ENCODE measurements at places on chromosomes 13 and 19. TPM values are rescaled to one million over a fixed set of nuclear protein-coding genes. Genes with fewer than 3 reads are reported as not detected.
A peak's percentile ranks its signal among the peaks of the same experiment; 100 is the strongest.

The BLVRB gene
- 77.2 TPM for total RNA-seq

The PEAK3 gene
- total RNA-seq, result not detected

The CDC16 gene
- total RNA-seq, result 81.3 TPM

The F10 gene
- total RNA-seq, result 2.7 TPM

The ZNF283 gene
- total RNA-seq, result 29.9 TPM

The FCER2 gene
- not detected for total RNA-seq

The KLF1 gene
- not detected for total RNA-seq

The SULT2B1 gene
- not detected for total RNA-seq

The HTR2A gene
- total RNA-seq, result 6.0 TPM

The SELENOV gene
- not detected for total RNA-seq

The SLC25A23 gene
- total RNA-seq, result 27.7 TPM

The VSTM1 gene
- not detected for total RNA-seq

The PSMC4 gene
- total RNA-seq, result 85.2 TPM

The ARHGAP45 gene
- total RNA-seq, result 0.18 TPM

The FGF9 gene
- 0.18 TPM for total RNA-seq

The ADGRE3 gene
- total RNA-seq, result not detected

DNA sequence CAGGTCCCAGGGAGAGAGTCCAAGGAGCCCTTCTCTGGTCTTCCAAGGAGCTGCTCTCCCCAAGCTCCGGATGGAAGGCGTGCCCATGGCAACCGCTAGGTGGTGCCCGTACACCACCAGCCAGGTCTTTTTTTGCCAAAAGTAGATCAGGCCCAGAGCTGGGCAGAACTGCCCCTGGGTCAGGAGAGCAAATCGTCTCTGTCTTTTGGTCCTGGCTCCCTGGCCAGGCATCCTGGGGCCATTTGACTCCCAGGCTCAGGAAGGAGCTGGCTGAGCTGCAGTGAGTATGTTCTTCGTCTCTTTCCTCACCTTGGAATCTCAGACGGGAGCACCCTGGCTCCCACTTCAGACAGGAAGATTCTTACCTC is 24.6 kb upstream of the BCL3 start:
- peak; percentile 87 for DNase-seq

DNA sequence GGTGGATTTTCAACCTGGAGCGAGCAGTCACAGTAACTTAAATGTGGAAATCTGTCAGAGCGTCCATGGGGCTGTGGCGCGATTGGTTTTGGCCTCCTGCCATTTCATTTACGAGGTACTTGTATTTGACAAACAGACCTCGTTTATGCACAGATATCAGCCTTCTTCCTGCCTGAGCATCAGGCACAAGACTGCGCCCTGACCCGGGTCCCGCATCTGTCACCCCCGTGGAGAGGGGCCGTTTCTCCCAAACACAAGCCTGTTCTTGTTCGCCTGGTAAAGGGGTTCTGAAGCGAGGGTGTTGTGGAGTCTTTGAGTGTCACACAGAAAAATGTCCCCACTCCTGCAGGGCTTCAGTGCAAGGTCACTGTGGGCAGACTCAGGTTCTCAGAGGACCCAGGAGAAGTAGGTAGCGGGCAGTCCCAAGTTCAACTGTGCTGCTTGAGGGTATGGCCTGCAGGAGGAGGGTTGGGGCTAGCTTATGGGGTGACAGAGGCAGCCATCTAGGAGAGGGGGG is 202.3 kb downstream of the URI1 start:
- DNase-seq, result no peak

GRCh38 chr13:60572003-60572798 is 175.2 kb downstream of the TDRD3 start:
- peak; percentile 63 for DNase-seq

GRCh38 chr13:23268441-23268840 is 87.7 kb downstream of the SGCG start:
- no peak for DNase-seq

DNA sequence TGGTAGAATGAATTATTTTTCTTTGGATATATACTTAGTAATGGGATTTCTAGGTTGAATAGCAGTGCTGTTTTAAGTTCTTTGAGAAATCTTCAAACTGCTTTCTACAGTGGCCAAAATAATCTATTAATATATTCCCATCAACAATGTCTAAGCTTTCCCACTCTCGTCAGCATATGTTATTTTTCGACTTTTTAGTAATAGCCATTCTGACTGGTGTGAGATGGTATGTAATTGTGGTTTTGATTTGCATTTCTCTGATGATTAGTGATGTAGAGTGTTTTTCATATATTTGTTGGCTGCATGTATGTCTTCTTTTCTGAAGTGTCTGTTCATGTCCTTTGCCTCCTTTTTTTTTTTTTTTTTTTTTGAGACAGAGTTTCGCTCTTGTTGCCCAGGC is 90.2 kb upstream of the CSNK1A1L start:
- no peak for DNase-seq

GRCh38 chr19:4064496-4065260 is 2.0 kb downstream of the ZBTB7A start:
- no peak for DNase-seq

- DNase-seq, result peak; percentile 10
These were observed 54.5 kb downstream of the RAB20 start for GRCh38 chr13:110506859-110507566.

GRCh38 chr19:52190487-52191293 is 838 bp downstream of the PPP2R1A start:
- peak; percentile 43 for DNase-seq

- no peak for DNase-seq
These were observed 15.6 kb downstream of the KDM4B start for GRCh38 chr19:4984438-4984990.

DNA sequence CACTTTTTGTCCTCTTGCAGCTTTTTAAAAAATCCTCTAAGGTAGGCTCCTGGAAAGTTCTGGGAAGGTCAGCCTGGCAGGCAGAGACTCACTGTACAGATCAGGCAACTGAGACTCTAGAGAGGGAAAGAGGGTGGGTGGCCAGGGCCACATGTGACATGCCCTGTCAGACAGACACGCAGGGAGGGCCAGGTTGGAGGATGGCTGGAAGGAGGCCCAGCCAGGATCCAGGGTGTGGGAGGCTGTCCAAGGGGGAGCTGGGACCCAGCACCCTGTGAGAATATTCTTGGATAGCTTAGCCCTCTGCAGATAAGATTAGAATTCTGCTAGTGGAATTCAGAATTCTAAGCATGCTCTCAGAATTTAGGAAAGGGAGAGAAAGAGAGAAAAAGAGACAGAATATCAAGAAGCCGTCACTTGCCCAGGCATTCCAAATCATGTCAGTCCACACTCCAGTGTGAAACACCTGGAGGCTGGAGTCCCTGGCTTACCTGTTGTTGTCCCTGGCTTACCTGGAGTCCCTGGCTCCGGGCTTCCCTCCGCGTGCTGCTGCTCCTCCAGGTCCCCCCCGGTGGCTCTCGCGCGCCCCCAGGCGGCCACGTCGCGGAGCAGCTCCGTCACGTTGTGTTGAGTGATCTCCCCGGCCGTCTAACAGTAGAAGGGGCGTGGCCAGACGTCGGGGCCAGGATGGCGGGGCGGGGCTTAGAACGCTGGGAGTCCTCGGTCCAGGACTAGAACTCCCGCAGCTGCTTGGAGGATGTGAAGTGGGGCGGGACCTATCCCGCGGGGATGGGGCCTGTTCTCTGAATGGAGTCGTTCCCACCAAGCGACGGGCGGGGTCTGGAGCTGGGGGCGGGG is 2.8 kb upstream of the TNNI3 start:
- DNase-seq, result peak; percentile 83

- no peak for DNase-seq
These were observed 1193.7 kb downstream of the EFNB2 start for GRCh38 chr13:105341758-105342157.

DNA sequence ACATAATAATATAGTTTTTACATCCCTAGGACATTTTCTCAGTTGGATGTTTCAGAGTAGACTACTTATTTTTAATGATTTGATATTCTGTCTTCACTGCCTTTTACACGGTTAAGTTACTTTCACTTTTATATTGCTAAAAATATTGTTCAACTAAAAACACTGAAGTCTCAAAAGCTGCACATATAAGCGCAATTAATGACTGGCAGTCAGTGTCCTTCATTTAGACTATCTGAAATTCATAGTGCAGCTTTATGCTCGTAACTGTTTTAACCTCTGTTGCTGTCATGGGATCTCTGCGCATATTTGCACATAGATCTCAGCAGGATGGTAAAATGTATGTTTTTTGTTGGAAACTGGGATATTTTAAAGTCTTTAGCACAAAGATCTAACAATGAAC is 864.3 kb downstream of the SLITRK6 start:
- DNase-seq, result no peak

DNA sequence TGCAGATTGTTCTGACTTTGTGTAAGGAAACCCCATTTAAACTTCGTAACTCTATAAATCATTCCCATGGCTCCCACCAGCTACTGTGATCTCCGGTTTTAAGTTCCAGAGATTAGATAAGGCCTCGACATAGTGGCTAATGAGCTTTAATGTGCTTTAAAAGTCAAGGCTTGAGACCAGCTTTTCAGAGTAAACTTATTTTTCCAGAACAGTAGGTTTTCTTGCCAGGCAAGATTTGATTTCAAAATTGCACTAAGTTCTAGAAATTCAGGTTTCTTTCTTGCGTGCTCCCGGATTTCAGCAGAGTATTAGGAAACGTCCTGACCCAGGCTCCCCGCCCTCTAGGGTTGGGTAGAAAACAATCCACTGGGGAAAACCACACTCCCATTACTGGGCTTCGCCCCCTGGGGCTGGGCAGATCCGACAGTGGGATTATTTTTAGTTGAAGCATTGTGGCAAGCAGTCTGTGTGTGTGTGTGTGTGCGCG is 43.3 kb downstream of the CRYL1 start:
- peak; percentile 16 for DNase-seq

DNA sequence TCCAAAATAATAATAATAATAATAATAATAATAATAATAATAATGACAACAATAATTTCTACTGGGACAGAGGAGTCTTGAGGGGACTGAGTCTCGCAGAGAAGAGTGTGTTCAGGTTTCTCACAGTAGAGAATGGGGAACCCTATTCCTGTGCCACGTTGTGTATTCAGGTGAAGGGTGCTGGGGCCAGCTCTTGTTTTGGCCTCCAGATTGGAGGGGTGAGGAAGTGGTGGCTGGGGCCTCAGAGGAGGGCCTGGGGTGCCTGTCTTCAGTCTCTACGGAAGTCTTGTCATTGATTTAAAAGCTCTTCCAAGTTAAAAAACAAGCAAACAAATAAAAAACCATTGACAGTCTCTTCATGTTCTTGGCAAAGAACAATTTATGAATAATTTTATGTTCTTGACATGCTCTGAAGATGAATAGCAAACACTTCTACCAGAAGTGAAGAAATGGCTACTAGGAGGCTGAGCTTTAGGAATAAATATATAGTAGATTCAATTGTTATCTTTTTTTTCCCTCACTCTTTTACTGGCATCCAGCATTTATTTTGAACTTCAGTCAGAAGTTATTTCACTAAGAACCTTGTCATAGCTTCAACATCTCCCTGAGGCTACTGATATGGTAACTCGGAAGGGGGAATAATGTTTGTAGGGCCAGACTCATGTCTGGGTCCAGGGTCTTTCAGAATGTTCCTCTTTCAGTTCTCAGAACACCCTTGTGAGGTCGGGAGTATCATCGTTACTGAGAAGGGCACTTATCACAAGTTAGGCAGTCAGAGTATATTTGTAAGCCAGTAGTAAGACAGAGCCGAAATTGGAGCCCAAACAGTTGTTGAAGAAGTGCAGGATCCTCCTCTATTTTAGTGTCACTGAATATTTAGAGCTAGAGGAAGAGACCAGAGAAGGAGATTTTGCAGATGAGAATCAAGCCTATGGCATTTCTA is 13.1 kb downstream of the LRCH1 start:
- no peak for DNase-seq

DNA sequence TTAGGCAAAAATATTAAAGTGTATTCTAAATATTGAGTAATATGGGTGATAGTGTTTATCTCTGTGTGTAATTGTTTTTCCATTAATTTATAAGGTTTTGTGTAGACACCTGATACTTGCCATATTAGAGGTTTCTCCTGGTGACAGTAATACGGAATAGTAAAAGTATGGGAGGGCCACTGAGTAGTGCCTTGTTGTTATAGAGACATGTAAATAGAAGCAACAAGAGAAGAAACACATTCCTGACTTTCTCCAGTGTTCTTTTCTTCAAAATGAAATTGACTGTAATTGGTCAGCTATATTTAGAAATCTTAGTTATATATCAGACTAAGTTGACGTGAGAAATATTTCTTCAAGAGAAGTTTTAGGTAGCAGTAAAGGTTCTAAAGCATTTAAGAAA is 18.5 kb downstream of the RNASEH2B start:
- no peak for DNase-seq

- peak; percentile 92 for DNase-seq
These were observed at the start of gene CLASRP for GRCh38 chr19:45038931-45039893. TSS of gene CLASRP (plus strand) at chr19:45039045. CDS start at chr19:45040213, 1,168 bp downstream.

GRCh38 chr13:109165417-109165904 is 536.0 kb downstream of the MYO16 start:
- no peak for DNase-seq

- DNase-seq, result no peak
These were observed 20.7 kb downstream of the SH3GL1 start for GRCh38 chr19:4379383-4380253.

GRCh38 chr13:36454987-36455386 is 22.7 kb downstream of the CCNA1 start:
- no peak for DNase-seq

GRCh38 chr13:110103534-110103933 is 203.4 kb downstream of the COL4A1 start:
- no peak for DNase-seq

DNA sequence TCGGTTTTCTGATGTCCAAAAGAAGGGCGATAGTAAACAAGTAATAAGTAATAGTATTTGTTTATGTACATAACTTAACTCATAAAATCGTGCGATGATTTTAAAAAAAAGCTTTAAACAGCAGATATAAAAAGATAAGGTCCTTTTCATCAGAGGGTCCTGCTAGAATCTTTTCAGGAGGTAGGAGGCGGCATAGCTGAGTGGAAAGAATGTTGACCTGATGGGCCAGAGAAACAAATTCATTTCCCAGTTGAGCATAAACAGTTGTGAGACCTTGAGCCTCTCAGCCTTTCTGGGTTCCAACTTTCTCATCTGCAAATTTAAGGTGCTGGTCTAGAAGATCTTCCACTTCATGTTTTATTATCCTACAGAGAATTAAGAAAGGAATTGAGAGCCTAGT is 173.5 kb downstream of the LACC1 start:
- DNase-seq, result no peak

DNA sequence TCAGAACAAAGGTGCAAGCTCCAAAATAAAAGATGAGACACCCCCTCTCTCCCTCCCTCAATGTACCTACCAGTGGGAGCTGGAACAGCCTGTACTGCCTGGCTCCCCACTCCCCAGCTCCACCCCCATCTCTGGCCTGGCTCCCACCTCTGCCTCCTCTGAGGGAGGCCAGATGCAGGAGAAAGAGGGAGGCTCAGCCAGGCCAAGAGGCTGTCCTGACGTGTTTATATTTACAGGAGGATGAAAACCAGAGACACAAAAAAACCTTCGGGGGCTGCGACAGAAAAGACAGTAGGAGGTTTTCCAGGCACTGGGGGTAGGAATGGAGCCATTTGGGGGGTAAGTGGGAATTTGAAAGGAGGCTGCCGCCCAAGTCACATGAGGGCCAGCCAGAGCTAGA is 19.7 kb downstream of the ARHGEF18 start:
- DNase-seq, result no peak

DNA sequence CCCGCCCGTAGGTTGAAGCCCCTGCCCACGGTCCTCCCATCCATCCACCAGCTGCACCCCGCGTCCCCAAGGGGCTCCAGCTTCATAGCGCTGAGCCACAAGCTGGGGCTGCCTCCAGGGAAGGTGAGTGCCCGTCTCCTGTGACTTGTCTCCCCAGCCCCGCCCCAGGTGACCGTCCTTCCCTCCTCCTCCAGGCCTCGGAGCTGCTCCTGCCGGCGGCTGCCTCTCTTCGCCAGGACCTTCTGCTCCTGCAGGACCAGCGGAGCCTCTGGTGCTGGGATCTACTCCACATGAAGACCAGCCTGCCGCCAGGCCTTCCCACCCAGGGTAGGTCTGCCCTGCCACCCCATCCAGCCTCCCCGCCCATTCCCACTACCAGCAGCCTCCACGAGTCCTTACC is 7.5 kb downstream of the HAUS5 start:
- DNase-seq, result no peak

Data from fibroblast of the aortic adventitia (primary cell).